ENCODE measurements at places on chromosomes 1 and 21.

GRCh38 chr1:33121728-33122127, 40.8 kb downstream of the AZIN2 start:
- no peak for DNase-seq

DNA sequence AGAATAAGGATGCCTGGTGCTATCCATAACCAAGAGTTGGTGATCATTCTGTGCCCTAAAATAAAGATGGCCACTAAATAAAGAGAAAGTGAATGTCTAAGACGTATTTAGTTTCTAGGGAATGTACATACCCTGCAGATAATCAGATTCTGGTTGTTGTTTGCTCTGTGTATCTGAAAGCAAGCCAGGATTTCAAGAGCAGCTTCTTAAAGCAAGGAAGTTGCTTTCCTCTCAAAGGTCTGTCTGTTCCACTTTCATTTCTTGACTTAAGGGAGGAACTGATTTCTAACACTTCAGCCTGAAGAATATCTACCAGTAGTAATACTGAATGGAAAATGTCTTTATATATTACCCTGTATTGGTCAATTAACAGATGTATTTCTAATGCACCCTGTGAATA, 88.8 kb downstream of the KIF1B start:
- DNase-seq, result no peak

- DNase-seq, result peak; percentile 22
Measured at GRCh38 chr21:44653656-44654575, 543 bp downstream of the KRTAP12-4 start.

DNA sequence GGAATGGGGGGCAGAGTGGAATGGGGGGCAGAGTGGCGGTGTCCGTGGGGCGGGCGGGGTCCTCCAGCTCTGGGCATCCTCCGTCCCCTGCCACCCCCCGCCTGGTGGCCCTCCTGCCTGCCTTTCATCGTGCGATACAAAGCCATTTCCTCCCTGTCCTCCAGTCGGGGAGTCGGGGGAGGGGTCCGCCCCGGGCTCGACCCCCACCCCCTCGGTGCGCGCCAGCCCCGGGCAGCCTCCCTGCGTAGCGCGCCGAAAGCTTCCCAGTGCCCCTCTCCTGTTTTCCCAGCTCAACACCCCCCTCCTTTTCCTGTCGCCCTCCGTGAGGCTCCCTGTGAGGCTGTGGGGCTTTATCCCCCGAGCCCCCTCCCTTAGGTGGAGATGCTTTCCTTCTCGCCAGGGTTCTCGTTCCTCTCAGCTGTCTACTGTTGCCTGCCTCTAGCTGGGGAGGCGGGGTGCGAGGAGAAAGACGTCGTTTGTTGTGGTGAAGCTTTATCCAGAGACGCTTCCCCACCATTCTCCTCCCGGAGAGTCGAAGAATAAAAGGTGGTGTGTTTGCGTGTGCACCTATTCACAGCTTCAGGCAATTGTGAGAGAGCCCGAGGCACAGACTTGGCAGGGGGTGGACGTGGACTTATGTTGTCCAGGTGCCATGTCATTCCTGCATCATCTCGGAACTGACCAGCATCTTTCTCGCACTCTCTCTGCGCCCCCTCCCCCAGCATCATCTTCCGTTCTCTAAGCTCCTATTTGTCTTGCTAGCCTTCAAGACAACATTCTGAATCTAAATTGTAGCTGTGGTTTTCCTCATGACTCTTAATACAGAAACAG, 848 bp downstream of the DNM3 start:
- DNase-seq, result peak; percentile 8

- DNase-seq, result no peak
Measured at GRCh38 chr1:86505564-86505902, 36.8 kb downstream of the CLCA1 start.

- peak; percentile 10 for DNase-seq
Measured at GRCh38 chr1:243848858-243849420, 1.1 kb downstream of the AKT3 start.

- no peak for DNase-seq
Measured at GRCh38 chr1:53111073-53111556, 31.3 kb downstream of the SLC1A7 start.

- DNase-seq, result no peak
Measured at GRCh38 chr1:5845376-5845775, 146.8 kb downstream of the NPHP4 start.

DNA sequence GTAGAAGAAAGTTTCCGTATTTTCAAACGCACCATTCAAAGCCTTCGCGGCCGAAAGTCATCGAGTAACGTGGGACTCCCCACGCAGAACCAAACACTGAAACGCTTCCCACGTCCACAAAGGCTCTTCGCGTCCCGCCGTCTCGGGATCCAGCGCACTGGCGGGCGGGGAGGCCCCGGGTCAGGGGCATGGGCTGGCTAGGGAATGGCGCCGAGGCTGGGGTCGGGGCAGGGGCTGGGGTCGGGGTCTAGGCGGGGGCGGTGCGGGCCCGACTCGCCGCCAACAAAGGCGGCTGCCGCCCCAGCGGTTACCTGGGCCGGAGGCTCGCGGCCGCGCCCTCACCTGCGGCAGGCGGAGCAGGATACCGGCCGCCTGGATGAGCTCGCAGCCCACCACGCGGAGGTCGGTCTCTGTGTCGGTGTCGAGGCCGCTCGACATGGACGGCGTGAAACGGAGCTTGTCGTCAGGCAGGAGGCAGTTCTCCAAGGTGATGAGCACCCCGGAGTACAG, 403 bp downstream of the CCNL2 start:
- no peak for DNase-seq

DNA sequence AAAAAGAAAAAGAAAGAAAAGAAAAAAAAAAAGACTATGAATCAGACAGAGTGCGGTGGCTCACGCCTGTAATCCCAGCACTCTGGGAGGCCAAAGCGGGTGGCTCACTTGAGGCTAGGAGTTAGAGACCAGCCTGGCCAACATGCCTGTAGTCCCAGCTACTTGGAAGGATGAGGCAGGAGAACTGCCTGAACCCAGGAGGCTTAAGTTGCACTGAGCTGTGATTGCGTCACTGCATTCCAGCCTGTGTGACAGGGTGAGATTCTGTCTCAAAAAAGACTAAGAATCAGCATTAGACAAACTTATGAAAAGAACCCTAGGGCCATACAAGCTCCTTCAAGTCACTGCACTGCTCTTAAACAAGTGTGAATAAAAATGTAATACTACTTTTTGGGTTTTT, 16.9 kb downstream of the PSMB4 start:
- DNase-seq, result no peak

DNA sequence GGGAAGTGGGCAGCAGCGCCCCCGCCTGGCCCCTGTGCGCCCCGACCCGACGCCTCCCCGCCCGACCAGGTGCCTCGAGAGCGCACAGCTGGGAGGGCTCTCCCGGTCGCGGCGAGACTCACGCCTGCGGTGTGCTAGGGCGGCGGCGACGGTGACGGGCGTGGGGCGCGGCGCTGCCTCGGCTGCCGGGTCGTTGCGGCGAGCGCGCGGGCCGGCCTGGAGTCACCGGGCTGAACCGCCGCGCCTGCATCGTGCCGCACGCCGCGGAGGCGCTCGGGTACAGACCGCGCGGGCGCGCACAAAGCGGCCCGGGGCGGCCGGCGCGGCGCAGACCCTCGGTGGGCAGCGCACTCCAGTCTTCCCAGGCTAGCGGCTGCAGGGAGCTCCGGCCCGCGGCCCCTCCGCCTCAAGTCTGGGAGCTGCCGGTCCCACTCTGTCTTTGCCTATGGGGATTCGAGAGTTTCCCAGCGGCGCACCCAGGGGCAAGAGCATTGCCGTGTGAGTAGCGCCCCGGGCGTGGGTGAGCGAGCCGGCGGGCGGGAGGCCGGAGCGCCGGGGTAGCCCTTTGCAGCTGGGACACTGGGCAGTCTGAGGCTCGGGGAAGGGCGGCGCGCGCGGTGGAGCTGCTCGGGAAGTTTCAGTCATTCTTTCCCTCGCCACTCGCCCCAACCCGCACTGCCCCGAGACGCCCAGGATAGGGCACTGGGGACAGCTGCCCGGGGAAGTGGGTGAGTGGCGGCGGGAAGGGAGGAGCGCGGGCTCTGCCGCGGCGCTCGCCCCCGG, at the start of gene SLC35F3:
Gene SLC35F3 (plus strand): TSS at position 44 of the 783 bp plus-strand sequence.
- no peak for DNase-seq

DNA sequence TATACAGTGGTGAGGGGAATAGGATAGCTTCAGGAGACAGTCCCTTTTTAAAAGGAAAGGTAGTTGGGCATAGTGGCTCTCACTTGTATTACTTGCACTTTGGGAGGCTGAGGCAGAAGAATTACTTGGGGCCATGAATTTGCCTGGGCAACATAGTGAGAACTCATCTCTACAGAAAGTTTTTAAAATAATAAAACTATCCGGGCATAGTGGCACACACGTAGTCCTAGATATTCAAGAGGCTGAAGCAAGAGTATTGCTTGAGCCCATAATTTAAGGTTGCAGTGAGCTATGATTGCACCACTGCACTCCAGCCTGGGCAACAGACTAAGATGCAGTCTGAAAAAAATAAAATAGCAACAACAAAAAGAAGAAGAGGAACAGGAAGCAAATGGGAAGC, 27.2 kb downstream of the GORAB start:
- no peak for DNase-seq

GRCh38 chr1:54614024-54614423, 9.3 kb downstream of the FAM151A start:
- DNase-seq, result no peak

DNA sequence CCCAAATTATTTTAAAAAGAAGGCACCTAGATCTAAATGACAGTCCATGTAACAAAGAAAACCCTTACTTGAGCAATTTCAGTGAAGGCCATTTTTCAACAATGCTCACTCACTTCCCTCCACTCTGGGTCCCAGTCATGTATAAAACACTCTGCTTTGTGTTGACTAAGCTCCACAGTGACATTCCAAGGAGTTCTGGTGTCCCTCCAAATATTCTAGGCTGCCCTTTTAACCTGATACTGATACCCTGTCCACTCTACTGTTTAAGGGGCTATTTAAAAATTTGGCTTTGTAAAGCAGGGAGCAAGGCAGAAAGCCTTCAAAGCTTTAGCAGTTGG, 73.6 kb downstream of the GNG12 start:
- DNase-seq, result no peak

DNA sequence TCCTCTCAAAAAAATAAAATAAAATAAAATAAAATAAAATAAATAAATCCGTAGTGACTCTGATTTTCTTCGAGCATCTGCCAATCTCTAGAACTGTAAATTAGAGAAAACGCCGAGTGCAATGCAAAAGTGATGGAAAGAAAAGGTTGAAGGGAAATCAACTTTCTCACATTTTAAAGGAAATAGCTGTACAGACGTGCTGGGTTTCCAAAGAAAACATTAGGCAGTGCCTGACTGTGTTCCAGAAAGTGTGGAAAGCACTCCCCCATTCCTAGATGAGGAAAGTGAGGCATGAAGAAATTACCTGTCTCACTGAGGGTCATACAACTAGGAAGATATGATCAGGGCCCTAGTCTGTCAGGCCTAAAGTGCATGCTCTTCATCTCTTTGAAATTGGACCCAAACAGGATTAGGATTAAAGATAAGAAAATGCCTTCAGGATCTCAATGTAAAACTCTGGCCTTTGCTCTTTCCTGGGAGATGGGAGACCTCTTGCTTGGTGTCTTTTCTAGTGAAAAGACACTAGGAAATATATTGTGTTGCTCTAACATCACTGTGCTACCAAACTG, 1.8 kb upstream of the PTPN14 start:
- no peak for DNase-seq

GRCh38 chr1:8084913-8085312, 58.8 kb upstream of the ERRFI1 start:
- no peak for DNase-seq

GRCh38 chr1:60073605-60074278, at the start of gene C1orf87:
C1orf87 (minus strand) TSS chr1:60073770; CDS start chr1:60072643, 1,127 bp downstream.
- no peak for DNase-seq

GRCh38 chr1:91733108-91733710, 152.7 kb downstream of the TGFBR3 start:
- DNase-seq, result no peak

- no peak for DNase-seq
Measured at GRCh38 chr1:5296557-5297179, 642.3 kb downstream of the AJAP1 start.

GRCh38 chr1:16134066-16134801, 21.6 kb downstream of the EPHA2 start:
- DNase-seq, result no peak

DNA sequence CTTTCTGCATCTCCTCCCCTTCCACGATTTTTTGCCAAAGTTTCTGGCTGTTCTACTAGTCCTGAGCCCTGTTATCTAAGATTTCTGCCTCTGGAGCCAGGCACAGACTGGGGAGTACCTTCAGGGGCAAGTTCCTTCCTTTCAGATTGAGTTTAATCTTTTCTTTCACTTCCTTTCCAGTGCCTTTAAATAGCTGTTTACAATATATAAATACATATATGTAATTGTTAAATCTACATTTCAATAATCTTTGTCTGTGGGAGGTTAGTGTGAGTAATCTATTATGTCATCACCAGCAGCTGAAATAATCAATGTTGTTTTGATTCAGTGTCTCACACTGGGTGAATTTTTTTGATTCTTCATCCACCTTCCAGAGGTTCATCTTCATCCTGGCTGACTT, 31.8 kb downstream of the DIPK1A start:
- DNase-seq, result no peak

DNA sequence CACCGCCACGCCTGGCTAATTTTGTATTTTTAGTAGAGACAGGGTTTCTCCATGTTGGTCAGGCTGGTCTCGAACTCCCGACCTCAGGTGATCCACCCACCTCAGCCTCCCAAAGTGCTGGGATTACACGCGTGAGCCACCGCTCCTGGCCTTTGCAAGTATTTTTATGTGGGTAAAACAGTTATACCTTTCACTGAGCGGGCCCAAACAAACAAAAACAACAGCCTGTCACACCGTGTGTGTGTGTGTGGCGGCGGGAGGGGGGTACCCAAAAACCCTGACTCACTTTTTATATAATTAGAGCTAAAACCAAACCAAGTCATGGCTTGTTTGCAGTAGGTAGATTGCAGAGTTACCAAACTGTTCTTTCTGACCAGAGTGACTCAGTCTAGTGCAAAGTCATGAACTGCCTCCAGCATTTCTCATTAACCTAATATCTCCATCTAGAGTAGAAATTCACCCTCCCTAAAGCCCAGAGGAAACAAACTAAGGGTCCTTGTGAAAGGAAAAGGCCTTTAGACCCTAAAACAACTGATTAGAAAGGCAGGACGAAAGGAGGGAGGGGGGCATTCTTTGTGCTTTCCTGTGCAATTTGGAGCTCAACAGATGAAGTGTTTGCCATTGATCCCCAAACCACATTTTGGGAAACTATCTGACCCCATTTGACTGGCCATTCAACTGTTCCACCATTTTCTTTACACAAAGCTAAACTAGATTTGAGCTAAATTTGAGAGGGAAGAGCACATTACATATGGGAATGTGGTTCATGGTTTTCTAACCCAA, 181.0 kb downstream of the DHRS3 start:
- DNase-seq, result no peak

DNA sequence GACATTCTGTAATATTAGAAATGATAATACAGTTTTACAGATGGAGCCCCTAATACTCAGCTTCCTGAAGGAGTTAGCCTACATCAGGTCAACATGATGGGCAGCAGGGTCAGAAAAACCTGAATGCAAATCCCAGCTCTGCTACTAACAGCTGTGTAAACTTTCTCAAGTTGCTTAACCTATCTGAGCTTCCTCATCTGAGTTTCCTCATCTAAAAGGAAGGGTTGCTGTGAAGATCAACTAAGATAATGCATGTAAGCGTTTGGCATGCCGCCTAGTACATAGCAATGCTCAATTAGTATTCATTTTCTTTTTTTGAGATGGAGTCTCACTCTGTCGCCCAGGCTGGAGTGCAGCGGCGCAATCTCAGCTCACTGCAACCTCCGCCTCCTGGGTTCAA, 18.4 kb upstream of the DESI2 start:
- DNase-seq, result no peak

Data from activated T-cell treated with anti-CD3 and anti-CD28 coated beads for 1 hour (primary cell).